Suppressor macrophage treated with lipopolysaccharide for 1 hour (primary cell): ENCODE measurements at places on chromosomes 4 and X.

DNA sequence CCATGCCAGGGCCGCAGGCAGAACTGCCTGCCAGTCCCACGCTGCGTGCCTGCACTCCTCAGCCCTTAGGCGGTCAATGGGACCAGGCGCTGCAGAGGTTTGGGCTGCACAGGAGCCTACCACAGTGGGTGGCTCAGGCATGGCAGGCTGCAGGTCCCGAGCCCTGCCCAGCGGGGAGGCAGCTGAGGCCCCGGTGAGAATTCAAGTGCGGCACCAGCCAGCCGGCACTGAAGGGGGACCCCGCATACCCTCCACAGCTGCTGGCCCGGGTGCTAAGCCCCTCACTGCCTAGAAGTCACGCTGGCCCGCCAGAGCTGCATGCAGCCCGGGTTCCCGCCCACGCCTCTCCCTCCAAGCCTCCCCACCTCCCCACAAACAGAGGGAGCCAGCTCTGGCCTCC, 302.5 kb upstream of the UGT8 start:
- DNase-seq: no peak

DNA sequence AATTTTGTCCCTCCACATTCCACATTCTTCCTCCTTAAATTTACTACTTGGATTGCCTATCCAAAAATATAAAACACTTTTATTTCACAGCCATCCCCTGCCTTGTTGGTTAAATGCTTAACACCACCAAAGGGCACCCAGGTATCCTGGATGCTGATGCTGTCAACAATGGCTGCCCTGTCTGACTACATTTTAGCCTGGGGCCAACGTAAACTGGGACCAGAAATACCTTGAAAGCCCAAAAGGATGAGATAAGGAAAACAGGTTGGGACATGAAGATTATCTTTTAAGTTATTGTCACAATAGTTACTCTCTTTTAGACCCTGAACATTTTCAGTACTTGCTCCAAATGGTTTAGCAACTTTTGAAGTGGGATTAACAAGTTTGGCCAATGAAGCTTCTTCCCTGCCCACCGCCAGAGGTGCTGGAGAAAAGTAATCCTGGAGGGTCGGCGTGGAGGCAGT, 775 bp upstream of the YIPF6 start:
- DNase-seq: no peak

DNA sequence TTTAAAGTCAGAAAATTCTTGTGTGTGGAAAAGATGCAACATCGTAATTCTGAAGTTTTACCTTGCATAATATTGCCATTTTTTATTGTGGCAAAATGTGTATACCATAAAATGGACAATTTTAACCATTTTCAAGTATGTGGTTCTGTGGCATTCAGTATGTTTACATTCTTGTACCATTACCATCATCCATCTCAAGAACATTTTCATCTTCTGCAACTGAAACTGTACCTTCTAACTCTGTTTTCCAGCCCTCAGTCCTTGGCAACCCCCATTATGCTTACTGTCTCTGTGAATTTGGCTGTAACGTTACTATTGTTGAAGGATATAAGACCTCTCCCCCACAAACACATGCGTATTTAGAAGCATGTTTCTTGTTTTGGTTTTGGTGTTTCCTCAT, 123.2 kb downstream of the BMPR1B start:
- no peak for DNase-seq

DNA sequence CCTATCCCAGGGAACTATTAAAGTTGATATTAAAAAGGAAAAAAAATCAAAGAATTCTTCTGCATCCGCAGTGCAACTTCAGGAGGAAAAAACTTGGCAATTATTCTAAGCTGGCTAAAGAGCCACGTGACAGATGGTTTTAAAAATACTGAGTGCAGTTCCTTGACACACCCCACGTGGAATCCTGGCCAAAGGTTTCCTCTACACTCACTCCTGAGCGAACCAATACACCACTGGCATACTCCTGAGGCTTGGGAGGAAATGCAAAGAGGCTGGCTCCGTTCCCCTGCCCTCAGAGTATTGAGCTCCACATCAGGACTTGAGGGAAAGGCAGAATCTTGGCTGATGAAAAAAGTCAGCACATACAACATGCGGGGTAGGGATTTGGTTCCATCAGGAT, 133.8 kb upstream of the ATP6AP2 start:
- no peak for DNase-seq

- DNase-seq: no peak
Observed at GRCh38 chrX:67651437-67652142, 107.8 kb downstream of the AR start.

- peak; percentile 71 for DNase-seq
Observed at GRCh38 chr4:138938366-138938690, 77.3 kb upstream of the NOCT start.

DNA sequence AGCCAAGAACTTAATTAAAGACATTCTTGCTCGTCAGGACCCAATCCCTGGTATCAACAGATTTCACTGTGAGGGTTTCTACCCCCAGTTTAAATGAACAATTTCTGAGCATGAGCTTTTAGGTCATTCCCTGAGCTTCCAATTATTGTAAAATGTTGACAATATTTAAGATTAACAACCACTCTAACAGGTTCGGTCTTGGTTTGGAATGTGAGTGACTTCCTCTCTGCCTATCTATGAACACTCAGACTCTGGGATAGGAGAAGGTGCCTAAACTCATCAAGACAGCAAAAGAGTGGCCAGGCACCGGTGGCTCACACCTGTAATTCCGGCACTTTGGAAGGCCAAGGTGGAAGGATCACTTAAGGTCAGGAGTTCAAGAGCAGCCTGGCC, 82.9 kb upstream of the TMEM150C start:
- DNase-seq: no peak

- peak; percentile 69 for DNase-seq
Observed at GRCh38 chr4:87087420-87087819, 133.0 kb downstream of the KLHL8 start.

- DNase-seq: no peak
Observed at GRCh38 chr4:155400893-155401292, 24.1 kb upstream of the MAP9 start.

DNA sequence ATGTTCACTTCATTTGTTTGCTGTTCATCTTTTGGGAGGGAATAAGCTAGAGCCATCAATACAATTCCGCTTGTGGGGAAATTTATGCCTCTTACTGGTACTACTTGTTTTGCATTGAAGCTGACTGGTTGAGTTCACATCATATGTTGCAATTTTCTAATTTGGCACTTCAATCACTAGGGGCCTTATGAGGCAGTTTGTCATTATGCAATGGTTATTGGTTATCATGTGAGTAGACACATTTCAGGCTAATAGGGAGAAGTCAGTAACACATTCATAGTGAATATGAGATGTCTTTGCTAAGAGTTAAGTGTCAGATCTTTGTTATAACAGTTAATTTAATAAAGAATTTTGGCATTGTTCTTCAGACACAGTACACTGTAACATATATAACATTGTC, 5.0 kb downstream of the RPL36A start:
- DNase-seq: peak; percentile 68

DNA sequence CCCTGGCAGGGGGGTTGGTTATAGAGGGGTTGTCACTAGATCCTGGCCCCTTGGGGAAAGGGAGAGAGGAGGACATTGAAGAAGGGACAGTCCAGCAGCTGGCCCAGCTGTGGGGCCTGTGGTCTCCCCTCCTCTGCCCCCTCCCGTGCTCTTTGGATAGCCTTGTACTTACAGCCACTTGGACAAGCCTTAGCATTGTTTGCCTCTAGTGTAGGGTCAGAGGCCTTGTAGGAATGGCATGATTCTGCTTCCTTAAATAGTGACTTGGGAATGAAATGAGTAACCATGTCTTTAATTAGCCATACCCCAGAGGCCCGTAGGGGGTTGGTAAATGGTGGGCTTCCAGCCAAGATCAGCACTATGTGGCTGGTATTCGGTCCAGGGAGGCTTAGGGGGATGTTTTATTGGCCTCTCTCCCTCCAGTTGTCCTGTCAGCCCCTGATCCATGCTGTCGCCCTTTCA, 230.6 kb downstream of the PTTG2 start:
- DNase-seq: no peak

- peak; percentile 60 for DNase-seq
Observed at GRCh38 chr4:101114936-101115372, 232.4 kb downstream of the PPP3CA start.
